T-cell (primary cell): ENCODE measurements at places on chromosomes 7 and 10. TPM values are rescaled to one million over a fixed set of nuclear protein-coding genes. Genes with fewer than 3 reads are reported as not detected.
A peak's percentile ranks its signal among the peaks of the same experiment; 100 is the strongest.

GRCh38 chr7:78018641-78019446 lies 220.3 kb downstream of the PHTF2 start:
- H3K36me3 ChIP-seq, result no peaks in the 10 kb centered on the region
- H3K27ac ChIP-seq, result no peak overlapping the region
- DNase-seq, result no peak
- peak overlapping the region; percentile 17 for H3K4me3 ChIP-seq
- H3K27me3 ChIP-seq, result peaks cover 11% of the 10 kb centered on the region

GRCh38 chr7:128405471-128406313 lies 4.1 kb downstream of the IMPDH1 start:
- peak; percentile 64 for DNase-seq
- H3K4me1 ChIP-seq, result peaks cover 15% of the 10 kb centered on the region
- no peak overlapping the region for H3K27ac ChIP-seq
- H3K36me3 ChIP-seq, result peaks cover 9% of the 10 kb centered on the region
- peak overlapping the region; percentile 74 for H3K4me3 ChIP-seq

- H3K27ac ChIP-seq, result no peak overlapping the region
- no peaks in the 10 kb centered on the region for H3K36me3 ChIP-seq
Observed at GRCh38 chr7:105830405-105831301, 45.7 kb downstream of the ATXN7L1 start.

DNA sequence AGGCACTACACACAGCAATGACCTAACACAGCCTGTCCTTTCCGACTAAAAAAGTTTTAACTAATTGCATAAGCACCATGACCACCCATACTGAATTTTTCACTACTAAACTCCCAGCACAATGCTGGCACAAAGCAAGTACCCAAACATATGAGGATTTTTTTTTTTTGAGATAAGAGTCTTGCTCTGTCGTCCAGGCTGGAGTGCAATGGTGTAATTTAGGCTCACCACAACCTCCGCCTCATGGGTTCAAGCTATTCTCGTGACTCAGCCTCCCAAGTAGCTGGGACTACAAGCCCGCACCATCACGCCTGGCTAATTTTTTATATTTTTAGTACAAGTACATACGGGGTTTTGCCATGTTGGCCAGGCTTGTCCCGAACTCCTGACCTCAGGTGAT lies 5.1 kb downstream of the UBE2H start:
- peaks cover 9% of the 10 kb centered on the region for H3K36me3 ChIP-seq
- H3K27ac ChIP-seq, result no peak overlapping the region
- H3K27me3 ChIP-seq, result no peaks in the 10 kb centered on the region
- no peak overlapping the region for H3K4me3 ChIP-seq
- H3K4me1 ChIP-seq, result peaks cover 35% of the 10 kb centered on the region
- no peak for DNase-seq

DNA sequence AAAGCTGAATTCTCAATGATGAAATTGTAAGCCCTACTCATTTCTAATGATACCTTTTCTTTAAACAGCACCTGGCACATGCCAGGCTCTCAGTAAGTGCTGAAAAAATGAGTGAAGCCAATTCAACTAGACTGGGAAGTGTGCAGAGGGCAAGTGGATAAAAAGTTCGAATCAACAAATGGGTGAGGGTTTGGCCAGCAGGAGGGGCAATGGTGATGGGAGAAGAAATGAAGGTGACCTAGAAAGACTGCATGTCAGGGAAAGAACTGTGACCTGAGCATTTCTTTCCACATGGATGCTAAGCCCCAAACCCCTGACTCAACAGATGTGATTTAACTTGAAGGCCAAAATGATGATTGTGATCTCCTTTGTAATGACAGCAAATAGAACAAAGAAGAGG lies 54.6 kb downstream of the DKK1 start:
- H3K27me3 ChIP-seq, result no peaks in the 10 kb centered on the region
- no peaks in the 10 kb centered on the region for H3K4me1 ChIP-seq
- no peak overlapping the region for H3K27ac ChIP-seq

DNA sequence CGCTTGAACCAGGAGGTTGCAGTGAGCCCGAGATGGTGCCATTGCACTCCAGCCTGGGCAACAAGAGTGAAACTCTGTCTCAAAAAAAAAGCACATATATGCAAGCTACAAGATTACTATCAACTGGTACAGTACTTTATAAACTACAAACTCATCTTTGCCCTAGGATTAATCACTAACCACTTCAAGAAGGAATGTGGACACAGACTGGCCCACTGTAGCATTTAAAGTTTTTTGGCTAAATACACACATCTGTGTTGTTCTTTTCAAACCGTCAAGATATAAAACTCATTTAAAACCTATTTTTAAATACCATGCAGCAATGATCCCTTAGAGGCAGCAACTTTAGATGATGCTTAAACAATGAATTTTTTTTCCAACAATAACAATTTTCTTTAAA lies 205.4 kb downstream of the IMMP2L start:
- no peak for DNase-seq
- H3K36me3 ChIP-seq, result no peaks in the 10 kb centered on the region
- no peaks in the 10 kb centered on the region for H3K4me1 ChIP-seq
- no peaks in the 10 kb centered on the region for H3K27me3 ChIP-seq
- no peak overlapping the region for H3K27ac ChIP-seq

DNA sequence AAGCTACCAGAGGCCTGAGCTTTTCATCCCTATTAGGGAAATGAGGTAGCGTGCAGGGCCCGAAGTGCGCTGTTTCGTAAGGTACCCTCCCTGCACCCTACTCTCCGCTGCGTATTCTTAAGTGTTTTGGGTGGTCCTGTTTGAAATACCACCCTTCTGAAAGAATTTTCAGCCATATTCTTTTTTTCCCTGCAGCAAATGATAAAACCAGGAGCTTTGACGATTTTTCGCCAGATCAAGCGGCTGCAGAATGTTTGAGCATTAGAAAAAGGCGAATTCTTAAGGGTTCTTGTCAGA lies 1.2 kb downstream of the RSBN1L start:
- H3K4me3 ChIP-seq, result peak overlapping the region; percentile 99
- peak overlapping the region; percentile 63 for H3K27ac ChIP-seq
- no peak for DNase-seq
- no peaks in the 10 kb centered on the region for H3K36me3 ChIP-seq

DNA sequence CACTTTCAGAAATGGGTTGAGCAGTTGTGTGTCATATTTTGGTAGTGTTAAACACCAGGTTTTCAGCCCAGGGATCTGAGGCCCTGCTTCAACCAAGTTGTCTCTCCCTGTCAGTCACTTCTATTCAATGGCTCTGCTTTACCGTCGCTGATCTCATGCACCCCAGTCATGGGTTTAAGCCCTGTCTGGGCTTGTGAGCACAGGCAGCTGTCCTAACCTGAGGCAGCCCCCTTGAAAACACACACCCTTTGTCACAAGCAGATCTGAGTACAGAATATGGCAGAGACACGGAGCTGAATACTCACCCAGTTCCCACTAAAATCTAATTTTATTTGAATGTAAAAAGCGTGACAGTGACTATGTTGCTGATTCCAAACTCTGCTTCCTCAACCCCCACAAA lies 110.6 kb upstream of the GLI3 start:
- H3K4me3 ChIP-seq, result no peak overlapping the region
- H3K36me3 ChIP-seq, result no peaks in the 10 kb centered on the region
- DNase-seq, result no peak
- no peak overlapping the region for H3K27ac ChIP-seq
- peaks cover 4% of the 10 kb centered on the region for H3K27me3 ChIP-seq
- H3K4me1 ChIP-seq, result no peaks in the 10 kb centered on the region

- peaks cover 13% of the 10 kb centered on the region for H3K4me1 ChIP-seq
- H3K27ac ChIP-seq, result no peak within 1 kb of the TSS
- peaks cover 35% of the 10 kb centered on the region for H3K27me3 ChIP-seq
- no peak for DNase-seq
Observed at GRCh38 chr7:129188372-129188891, at the start of gene SMO. SMO (plus strand) TSS chr7:129188633; CDS start chr7:129189152, 519 bp downstream.

Gene PDIA4
- total RNA-seq, result 75.3 TPM

Gene LIPM
- total RNA-seq, result not detected

Gene CAMK1D
- total RNA-seq, result 18.4 TPM

Gene LIPN
- total RNA-seq, result not detected
